ENCODE measurements at places on chromosomes 1 and 21.

DNA sequence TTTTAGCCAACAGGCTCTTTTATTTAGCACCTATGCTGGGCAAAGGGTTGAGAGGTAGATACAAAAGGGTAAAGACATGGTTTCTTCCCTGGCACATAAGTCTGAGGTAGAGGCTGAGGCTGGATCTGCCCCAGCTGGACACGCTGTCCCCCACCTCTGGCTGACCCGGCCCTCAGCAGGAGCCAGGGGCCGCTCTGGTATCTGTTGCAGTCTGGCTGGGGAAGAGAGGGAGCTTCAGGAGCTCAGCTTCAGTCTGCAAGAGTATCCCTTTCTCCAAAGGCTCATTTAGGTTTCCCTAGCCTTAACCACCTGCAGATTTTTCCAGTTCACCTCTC, 14.2 kb downstream of the BLACAT1 start:
- DNase-seq, result no peak

- DNase-seq, result no peak
Measured at GRCh38 chr1:58094221-58094620, 452.3 kb downstream of the OMA1 start.

- DNase-seq, result no peak
Measured at GRCh38 chr1:1165485-1165884, 8.2 kb upstream of the TTLL10 start.

DNA sequence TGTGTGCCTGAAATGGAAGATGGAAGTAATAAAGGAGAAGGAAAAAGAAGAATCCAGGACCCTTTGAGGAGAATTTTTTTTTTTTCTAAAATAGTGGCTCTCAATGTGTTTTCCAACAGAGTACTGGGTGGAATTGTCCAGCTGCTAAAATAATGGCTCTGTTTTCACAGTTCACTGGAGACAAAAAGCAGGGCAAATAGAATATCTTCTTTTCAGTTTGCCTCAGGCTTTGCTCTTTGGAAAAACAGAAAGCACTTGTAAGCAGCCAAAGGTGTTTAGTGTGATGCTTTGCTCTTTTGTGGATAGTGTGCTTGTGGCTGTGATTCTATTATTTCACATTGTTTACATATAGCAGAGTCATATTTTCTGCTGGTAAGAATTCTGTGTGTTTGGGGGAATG, 77.4 kb upstream of the MROH9 start:
- no peak for DNase-seq

GRCh38 chr21:32698971-32699693, 28.7 kb downstream of the SYNJ1 start:
- DNase-seq, result no peak

GRCh38 chr1:163650624-163651023, 328.9 kb downstream of the NUF2 start:
- no peak for DNase-seq

DNA sequence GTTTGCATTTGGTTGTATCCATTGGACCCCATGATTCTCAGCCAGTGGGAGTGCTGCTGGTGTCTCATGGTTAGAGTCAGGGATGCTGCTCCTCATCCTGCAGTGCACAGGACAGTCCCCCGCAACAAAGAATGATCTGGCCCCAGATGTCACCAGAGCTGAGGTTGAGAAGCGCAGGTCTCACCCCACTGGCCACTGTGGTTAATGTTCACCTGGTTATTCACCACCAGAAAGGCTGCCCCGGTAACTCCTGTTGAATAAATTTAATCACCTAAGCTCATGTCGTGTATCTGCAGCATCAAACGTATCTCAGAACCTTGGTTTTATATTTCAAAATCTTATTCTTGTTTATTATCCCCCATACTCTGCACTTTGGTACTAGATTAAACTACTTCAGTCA, 75.8 kb downstream of the ATP5PO start:
- no peak for DNase-seq

DNA sequence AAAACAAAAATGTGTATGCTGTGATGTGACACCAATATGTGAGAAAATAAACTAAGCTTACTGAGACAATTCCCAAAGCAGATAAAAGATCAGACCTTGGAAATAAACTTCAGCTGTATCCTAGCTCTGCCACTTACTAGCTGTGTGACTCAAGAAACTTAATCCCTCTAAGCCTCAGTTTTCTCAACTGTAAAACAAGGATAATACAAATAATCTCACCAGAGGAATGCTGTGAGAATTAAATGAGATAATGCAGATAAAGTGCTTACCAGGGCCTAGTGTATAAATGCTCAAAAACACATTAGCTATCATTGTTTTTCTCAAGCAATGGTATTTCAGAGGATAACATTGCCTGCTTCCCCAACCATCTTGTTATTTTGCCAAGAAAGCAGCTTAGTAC, 2.1 kb downstream of the HEATR1 start:
- no peak for DNase-seq

GRCh38 chr1:30879126-30879786, 29.3 kb downstream of the SDC3 start:
- DNase-seq, result no peak

All from activated CD8-positive, alpha-beta memory T cell treated with anti-CD3 and anti-CD28 coated beads, Interleukin-2, amount 50 U/mL, for 48 hours (primary cell).